ENCODE measurements at places on chromosomes 2 and 18. TPM values are rescaled to one million over a fixed set of nuclear protein-coding genes. Genes with fewer than 3 reads are reported as not detected.
A peak's percentile ranks its signal among the peaks of the same experiment; 100 is the strongest.

DNA sequence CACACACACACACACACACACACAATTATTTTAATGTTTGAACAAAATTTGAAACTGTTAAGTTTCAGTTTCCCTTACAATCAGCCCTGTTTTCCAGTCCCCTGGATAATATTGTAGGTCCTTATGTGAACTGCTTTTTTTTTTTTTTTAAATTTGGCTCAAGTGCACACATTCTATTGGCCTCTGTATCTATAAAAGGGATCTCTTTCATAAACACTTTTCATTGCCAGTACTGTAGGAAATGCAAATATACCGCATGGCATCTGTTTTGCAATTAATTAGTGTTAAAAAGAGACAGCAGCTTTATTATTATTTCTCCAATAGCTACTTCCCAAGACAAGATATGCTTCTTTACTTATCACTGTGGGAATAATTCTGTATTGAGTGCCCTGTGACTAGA lies 738.7 kb downstream of the EPHA4 start:
- no peak overlapping the region for H3K4me3 ChIP-seq
- no peak overlapping the region for H3K27ac ChIP-seq
- H3K27me3 ChIP-seq = no peaks in the 10 kb centered on the region
- DNase-seq = no peak

GRCh38 chr18:61738488-61738887 lies 154.3 kb downstream of the RNF152 start:
- no peak for DNase-seq
- H3K27ac ChIP-seq = no peak overlapping the region
- no peaks in the 10 kb centered on the region for H3K36me3 ChIP-seq

DNA sequence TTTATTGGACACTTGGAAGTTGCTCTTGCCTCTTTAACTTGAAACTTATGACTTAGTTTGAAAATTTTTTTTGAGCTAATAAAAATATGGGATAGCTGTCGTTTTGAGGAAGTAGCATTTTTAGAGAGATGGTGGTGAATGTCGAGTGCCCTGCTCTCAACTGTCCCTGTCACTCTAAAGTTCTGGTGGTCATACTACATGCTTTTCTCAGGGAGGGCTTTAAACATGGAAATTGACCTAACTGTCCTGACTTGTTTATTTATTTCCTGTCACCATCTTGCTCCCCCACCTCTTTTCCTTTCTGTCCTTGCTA lies 16.0 kb downstream of the CEP192 start:
- no peak overlapping the region for H3K27ac ChIP-seq
- no peak for DNase-seq
- H3K27me3 ChIP-seq = no peaks in the 10 kb centered on the region
- peaks cover 14% of the 10 kb centered on the region for H3K36me3 ChIP-seq
- no peaks in the 10 kb centered on the region for H3K4me1 ChIP-seq

- no peak overlapping the region for H3K27ac ChIP-seq
- H3K36me3 ChIP-seq = no peaks in the 10 kb centered on the region
- no peak overlapping the region for H3K4me3 ChIP-seq
- H3K27me3 ChIP-seq = no peaks in the 10 kb centered on the region
- no peak for DNase-seq
Observed at GRCh38 chr18:33560686-33561370, 17.2 kb upstream of the ASXL3 start.

DNA sequence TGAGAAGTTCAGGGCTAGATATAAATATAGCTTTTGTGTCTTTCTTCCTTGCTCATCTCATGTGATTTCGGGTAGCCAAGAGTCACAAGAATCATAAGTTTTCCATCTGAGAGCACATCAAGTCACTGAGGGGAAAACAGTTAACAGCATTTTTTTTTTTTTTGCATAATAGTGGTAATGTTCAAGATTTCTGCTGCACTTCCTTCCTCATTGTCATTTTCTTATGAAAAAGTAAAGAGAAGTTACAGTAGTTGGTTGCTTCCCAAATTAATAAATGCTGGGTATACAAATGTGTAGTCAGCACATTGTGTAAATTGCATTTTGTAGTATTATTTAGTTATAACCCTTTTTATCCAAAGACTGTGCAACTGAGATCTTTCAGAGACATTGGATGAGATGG lies 93.6 kb downstream of the ZEB2 start:
- no peak overlapping the region for H3K4me3 ChIP-seq
- H3K27ac ChIP-seq = no peak overlapping the region
- no peaks in the 10 kb centered on the region for H3K4me1 ChIP-seq
- DNase-seq = no peak
- H3K36me3 ChIP-seq = no peaks in the 10 kb centered on the region

DNA sequence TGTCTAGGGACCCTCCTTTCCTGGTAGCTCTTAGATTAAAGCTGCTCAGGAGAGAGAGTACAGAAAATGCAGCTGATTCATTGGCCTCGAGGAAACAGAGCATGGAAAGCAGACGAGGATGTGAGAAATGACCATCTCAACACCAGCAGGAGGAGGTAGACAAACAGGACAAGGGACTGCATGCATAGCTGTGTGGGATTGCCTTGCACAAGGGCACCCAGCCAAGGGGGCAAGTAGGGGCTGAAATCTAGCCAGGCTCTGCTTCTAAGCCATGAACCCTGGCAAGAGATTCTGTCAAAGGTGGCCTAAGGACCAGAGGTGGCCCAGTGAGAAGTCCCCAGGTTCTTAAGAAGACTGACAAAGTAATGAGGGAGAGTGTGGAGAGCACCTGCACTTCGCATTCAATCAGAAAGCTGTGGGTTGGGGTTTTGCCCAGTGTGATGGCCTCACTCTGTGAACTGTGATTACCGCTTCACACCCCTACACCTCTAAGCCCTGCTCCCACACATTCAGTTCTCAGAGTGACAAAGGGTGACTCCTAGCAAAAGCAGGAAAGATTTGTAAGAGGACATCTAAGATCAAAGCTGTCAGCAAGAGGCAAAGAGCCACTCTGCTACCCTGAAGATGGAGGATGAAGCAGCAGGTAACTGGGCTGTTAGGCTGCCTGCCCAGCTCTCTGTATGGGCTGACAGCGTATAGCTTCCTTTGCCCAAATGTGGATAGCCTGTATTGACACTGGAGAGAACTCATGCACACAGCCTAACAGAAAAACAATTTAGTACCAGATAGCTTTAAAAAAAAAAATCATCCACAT lies 151.3 kb upstream of the PELI1 start:
- H3K27me3 ChIP-seq = peaks cover 40% of the 10 kb centered on the region
- H3K4me1 ChIP-seq = peaks cover 8% of the 10 kb centered on the region
- no peak for DNase-seq
- no peak overlapping the region for H3K27ac ChIP-seq

GRCh38 chr2:46231721-46232120 lies 65.5 kb upstream of the EPAS1 start:
- DNase-seq = no peak
- peaks cover 6% of the 10 kb centered on the region for H3K36me3 ChIP-seq
- no peak overlapping the region for H3K27ac ChIP-seq
- H3K4me1 ChIP-seq = peaks cover 39% of the 10 kb centered on the region

DNA sequence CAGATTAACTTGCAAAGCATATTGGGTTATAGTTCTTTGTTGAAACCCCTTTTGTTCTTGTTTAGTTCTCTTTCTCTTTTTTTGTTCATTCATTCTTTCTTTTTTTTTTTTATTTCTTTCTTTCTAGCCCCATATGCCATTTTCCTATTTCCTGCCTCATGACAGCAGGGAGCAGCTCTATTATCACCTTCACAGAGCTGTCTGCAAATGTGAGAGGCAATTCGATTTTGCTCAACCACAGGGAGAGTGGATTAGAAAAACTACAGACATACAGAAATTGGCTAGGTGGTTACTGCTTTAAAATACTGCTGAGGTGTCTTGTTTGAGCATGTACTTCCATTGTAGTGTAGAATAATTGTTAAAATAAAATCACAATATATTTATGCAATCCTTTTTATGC lies 44.2 kb upstream of the TBR1 start:
- H3K36me3 ChIP-seq = no peaks in the 10 kb centered on the region
- no peak overlapping the region for H3K4me3 ChIP-seq
- no peak overlapping the region for H3K27ac ChIP-seq

DNA sequence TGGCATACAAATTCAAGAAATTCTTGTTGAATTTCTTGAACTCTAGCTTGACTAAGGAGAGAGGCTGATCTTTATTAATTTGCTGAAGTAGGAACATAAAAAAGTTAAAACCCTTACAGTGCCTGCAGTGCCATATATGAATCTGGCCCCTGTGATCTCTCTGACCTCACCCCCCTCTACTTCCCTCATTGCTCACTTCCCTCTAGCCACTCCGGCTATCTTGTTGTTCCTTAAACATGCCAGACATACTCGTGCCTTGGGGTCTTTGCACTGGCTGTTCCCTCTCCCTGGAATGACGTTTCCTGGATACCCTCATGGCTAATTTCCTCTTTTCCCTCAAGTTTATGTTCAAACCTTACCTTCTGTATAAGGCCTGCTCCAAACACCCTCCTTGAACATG lies 246.3 kb upstream of the SIX2 start:
- no peak for DNase-seq
- no peak overlapping the region for H3K4me3 ChIP-seq
- no peaks in the 10 kb centered on the region for H3K27me3 ChIP-seq
- H3K27ac ChIP-seq = no peak overlapping the region
- peaks cover 10% of the 10 kb centered on the region for H3K4me1 ChIP-seq

DNA sequence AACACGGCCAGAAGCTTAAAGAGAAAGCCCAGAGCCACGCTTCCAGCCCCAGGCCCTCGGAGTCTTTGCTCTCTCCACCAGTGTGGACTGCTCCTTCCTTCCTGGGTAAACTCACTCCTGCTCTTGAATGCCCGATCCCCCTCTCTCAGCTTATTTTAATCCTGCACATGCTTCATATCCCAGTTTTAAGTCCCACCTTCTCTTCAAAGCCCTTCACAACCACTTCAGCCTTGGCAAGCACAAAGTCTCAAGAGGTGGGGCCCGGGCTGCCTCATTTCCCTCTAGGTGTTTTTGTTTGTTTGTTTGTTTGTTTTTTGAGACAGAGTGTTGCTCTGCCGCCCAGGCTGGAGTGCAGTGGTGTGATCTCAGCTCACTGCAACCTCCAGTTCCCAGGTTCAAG lies 21.6 kb upstream of the CREG2 start:
- H3K4me3 ChIP-seq = no peak overlapping the region
- H3K27ac ChIP-seq = no peak overlapping the region
- H3K4me1 ChIP-seq = peaks cover 5% of the 10 kb centered on the region
- no peaks in the 10 kb centered on the region for H3K27me3 ChIP-seq

DNA sequence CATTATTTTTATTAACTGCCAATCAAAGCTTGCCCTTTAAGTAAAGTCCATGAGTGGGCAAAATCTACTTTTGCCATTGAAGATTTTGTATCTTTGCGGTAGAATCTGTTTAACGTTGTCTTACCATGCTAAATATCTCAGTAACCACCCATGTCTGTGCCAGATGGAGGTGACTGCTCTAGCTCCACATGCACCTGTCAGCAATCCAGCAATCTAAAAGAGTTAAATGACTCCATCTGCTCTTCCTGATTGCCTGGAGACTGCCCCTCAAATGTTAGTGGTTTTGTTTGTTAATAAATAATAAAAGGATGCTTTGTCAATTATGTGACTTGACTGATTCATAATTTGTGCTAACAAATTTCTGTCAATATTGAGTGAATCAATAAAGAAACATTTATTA lies 141.7 kb downstream of the RBM43 start:
- no peaks in the 10 kb centered on the region for H3K27me3 ChIP-seq
- no peaks in the 10 kb centered on the region for H3K4me1 ChIP-seq
- no peaks in the 10 kb centered on the region for H3K36me3 ChIP-seq
- H3K27ac ChIP-seq = no peak overlapping the region
- DNase-seq = no peak

- H3K27ac ChIP-seq = no peak overlapping the region
- H3K4me3 ChIP-seq = no peak overlapping the region
- H3K27me3 ChIP-seq = no peaks in the 10 kb centered on the region
- no peak for DNase-seq
Observed at GRCh38 chr2:53865264-53865663, 5.5 kb upstream of the GPR75 start.

DNA sequence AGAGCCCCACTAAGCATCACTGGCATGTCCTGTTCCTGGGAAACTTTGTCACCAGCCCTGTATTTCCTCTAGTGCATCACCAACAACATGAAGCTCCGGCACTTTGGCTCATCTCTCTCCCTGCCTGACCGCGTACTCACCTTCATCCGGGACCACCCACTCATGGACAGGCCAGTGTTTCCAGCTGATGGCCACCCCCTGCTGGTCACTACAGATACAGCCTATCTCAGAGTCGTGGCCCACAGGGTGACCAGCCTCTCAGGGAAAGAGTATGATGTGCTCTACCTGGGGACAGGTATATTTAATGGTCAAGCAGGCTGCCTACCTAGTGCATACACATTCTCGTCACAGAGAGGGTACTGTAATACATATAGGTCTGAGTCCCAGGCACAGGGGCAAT lies 21.0 kb downstream of the SEMA4F start:
- no peak overlapping the region for H3K4me3 ChIP-seq
- H3K4me1 ChIP-seq = no peaks in the 10 kb centered on the region
- no peaks in the 10 kb centered on the region for H3K36me3 ChIP-seq
- H3K27ac ChIP-seq = no peak overlapping the region
- DNase-seq = no peak
- H3K27me3 ChIP-seq = no peaks in the 10 kb centered on the region

- H3K4me3 ChIP-seq = no peak overlapping the region
- H3K27me3 ChIP-seq = no peaks in the 10 kb centered on the region
- H3K4me1 ChIP-seq = no peaks in the 10 kb centered on the region
- H3K27ac ChIP-seq = no peak overlapping the region
Observed at GRCh38 chr2:172397148-172397834, 30.1 kb upstream of the ITGA6 start.

GRCh38 chr2:183037553-183038340 lies 510 bp downstream of the NCKAP1 start:
- peak; percentile 39 for DNase-seq
- peaks cover 37% of the 10 kb centered on the region for H3K36me3 ChIP-seq
- no peaks in the 10 kb centered on the region for H3K27me3 ChIP-seq
- H3K4me1 ChIP-seq = peaks cover 43% of the 10 kb centered on the region

GRCh38 chr2:29744976-29745375 lies 176.4 kb downstream of the ALK start:
- no peak overlapping the region for H3K4me3 ChIP-seq
- peaks cover 5% of the 10 kb centered on the region for H3K36me3 ChIP-seq
- DNase-seq = no peak
- no peak overlapping the region for H3K27ac ChIP-seq
- peaks cover 8% of the 10 kb centered on the region for H3K27me3 ChIP-seq
- peaks cover 27% of the 10 kb centered on the region for H3K4me1 ChIP-seq

DNA sequence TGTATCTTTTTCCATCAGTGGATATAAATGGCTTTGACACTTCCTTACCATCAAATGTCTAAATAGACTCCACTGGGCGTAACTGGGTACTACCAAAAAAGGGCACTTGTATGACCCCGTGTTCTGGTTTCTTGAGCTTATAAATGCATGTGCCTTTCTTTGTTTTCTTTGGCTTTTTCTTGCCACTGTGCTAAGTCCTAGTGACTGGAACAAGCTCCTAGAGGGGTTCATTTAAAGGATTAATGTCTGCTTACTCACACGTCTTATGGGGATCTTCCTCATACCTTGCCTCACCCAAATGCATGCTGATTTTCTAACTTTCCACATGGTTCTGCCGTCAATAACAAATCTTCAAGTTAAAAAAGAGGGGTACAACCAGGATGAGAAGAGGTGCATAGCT lies 19.8 kb upstream of the ZNF532 start:
- H3K36me3 ChIP-seq = peaks cover 22% of the 10 kb centered on the region
- no peak overlapping the region for H3K4me3 ChIP-seq
- no peaks in the 10 kb centered on the region for H3K27me3 ChIP-seq
- H3K27ac ChIP-seq = no peak overlapping the region
- H3K4me1 ChIP-seq = peaks cover 51% of the 10 kb centered on the region

AOX1 gene
- total RNA-seq = 0.45 TPM

FEZ2 gene
- 47.6 TPM for total RNA-seq

ICA1L gene
- 1.3 TPM for total RNA-seq

TGFA gene
- 104 TPM for total RNA-seq

Data from Calu3 (cell line).